ENCODE measurements at places on chromosomes 16 and 17.

GRCh38 chr17:40909351-40909750 is 24.3 kb upstream of the KRT20 start:
- no peak for DNase-seq

DNA sequence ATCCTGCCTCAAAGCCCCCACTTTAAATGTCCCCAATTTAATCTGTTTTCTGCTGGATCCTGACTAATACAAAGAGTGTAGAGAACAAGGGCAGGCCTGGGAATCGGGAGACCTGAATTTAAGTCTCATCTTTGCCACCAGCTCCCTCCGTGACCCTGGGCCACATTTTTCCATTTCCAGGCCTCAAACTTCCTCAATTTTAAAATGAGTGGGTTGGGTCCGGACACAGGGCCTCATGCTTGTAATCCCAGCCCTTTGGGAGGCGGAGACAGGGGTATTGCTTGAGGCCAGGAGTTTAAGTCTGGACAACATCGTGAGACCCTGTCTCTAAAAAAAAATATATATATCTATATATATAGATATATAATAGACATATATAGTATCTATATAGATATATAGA is 61.4 kb downstream of the SRL start:
- no peak for DNase-seq

GRCh38 chr17:40561294-40561870 is 3.9 kb downstream of the CCR7 start:
- no peak for DNase-seq

- DNase-seq: no peak
Measured at GRCh38 chr17:36947922-36948716, 635 bp upstream of the AATF start.

GRCh38 chr16:81693041-81693743 is 85.9 kb upstream of the PLCG2 start:
- DNase-seq: no peak

- DNase-seq: no peak
Measured at GRCh38 chr16:75319513-75320411, 68.3 kb upstream of the BCAR1 start.
